ENCODE measurements at places on chromosomes 3 and 15. TPM values are rescaled to one million over a fixed set of nuclear protein-coding genes. Genes with fewer than 3 reads are reported as not detected.

GRCh38 chr3:158160958-158161357, 51.1 kb downstream of the RSRC1 start:
- no peak for DNase-seq

GRCh38 chr3:147653367-147653923, 244.3 kb downstream of the ZIC1 start:
- DNase-seq: no peak

- no peak for DNase-seq
These were observed 13.1 kb downstream of the RYK start for GRCh38 chr3:134237454-134238145.

DNA sequence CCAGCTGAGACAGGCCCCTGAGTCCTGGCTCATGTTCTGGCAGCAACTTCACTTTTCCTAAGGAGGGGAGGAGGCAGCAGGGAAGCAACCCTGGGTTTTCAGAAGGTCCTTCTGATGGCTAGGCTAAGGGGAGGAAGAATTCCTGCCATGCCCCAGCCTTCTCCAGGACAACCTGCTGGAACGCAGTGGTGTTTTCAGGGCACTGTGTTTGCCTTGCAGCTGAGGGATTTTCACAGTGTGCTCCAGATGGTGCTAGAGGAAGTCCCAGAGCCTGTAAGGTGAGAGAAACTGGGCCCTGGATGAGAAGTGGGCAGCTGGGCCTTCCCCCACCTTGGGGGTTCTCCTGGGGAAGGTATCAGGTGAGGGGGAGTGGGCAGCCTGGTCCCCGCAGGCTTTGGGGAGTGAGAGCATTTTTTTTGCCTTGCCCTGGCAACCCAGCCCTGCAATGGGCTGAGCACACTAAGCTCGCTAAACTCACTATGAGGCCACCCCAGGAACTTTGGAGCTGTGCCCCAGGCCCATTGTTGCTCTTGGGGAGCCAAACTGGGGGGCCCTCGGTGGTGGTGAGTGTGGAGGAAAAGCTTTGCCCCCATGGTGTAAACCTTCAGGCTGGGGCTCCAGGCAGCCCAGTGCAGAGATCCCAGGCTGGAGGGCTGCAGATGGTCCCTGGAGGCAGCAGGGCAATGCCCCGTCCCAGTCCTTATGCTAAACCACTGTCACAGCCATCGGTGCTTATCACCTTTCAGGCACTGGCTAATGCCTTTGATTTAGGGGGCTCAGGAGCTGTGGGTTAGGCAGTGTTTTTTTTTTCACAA, 41.1 kb downstream of the ACAA1 start:
- DNase-seq: no peak

DNA sequence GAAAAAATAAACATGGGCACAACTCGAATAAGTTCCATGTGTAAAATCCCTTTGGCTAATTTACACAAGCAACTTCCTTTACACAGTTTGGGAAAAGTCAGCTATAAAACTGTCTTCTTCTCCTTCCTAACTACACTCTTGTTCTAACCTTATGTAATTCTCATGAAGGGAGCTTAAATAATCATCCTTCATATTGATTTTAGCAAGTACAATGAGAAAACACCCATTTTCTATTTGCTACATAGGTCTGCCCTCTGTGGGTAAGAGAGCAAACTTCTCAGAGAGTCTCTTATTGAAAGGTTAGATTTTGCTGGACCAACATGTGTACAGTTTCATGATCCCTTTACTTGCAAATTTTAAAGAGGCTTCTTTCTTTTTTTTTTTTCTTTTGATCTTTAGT, 398.5 kb downstream of the ROBO1 start:
- no peak for DNase-seq

DNA sequence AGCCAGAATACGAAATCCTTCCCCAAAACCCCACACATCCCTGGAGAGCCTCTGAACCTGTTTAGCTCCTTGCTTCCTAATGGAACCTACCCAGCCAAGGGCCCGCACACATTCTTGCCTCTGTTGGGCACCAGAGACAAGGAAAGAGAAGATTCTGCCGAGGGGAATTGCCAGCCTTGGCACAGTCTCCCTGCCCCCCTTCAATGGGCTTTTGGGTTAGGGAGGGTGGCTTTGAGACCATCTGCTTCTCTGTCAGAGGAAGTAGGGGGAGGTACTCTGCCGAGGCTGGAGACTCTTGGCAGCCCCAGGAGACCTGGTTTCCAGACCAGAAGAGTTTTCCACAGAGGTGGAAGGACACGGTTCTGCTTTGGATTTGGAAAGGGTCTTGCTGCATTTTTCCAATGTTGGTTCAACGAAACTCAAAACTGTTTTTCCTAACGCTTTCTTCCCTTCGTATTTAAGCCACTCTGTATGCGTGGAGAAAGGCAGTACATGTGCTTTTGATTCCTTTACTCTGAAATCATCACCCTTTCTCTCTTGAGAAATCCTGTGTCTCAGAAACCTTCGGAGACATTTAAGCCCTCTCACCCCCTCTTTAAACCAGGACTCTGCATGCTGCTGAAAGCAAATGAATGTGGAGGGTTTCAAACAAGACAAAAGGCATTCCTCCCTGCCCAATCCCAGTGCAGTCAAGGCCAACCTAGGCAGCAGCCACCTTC, 78.8 kb upstream of the PRR23C start:
- DNase-seq: no peak

DNA sequence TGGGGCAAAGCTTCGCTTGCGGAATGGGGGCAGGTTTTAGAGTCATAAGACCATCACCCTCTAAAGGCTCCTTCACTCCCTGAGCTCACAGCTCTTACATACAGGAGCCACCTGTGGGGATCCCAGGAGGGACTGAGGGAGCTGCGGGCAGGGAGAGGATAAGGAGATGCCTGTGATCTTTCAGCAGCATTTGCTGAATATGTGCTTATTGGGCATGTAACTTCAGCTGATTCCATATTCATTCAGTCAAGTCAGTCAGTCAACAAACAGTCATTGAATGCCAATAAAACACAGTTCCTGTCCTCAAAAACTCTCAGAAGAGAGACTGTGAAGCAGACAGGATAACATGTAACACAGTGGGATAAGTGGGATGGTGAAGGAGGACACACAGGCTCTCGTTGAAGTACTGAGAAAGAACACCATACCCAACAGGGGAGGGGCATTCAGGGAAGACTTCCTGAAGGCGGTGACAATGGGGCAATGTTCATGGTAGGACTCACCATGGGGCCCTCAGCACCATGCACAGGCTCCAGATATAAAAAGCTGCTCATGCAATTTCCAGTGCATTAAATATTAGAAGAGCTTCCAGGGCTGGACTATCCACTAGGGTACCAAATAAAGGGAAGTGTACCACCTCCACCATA, 240.9 kb downstream of the UACA start:
- DNase-seq: no peak

MOBP gene
- not detected for polyA plus RNA-seq

ANKRD34C gene
- polyA plus RNA-seq: not detected

GABRB3 gene
- 0.27 TPM for polyA plus RNA-seq

PLIN1 gene
- not detected for polyA plus RNA-seq

COL6A5 gene
- polyA plus RNA-seq: 6.0 TPM

Measured in K562 (cell line).